ENCODE measurements at places on chromosomes 4 and X.

- DNase-seq: no peak
Measured at GRCh38 chr4:87069037-87069742, 134.4 kb downstream of the AFF1 start.

GRCh38 chr4:59240011-59240410 lies 1960.1 kb upstream of the ADGRL3 start:
- no peak for DNase-seq

- DNase-seq: no peak
Measured at GRCh38 chrX:107659768-107660167, 31.5 kb downstream of the PRPS1 start.

DNA sequence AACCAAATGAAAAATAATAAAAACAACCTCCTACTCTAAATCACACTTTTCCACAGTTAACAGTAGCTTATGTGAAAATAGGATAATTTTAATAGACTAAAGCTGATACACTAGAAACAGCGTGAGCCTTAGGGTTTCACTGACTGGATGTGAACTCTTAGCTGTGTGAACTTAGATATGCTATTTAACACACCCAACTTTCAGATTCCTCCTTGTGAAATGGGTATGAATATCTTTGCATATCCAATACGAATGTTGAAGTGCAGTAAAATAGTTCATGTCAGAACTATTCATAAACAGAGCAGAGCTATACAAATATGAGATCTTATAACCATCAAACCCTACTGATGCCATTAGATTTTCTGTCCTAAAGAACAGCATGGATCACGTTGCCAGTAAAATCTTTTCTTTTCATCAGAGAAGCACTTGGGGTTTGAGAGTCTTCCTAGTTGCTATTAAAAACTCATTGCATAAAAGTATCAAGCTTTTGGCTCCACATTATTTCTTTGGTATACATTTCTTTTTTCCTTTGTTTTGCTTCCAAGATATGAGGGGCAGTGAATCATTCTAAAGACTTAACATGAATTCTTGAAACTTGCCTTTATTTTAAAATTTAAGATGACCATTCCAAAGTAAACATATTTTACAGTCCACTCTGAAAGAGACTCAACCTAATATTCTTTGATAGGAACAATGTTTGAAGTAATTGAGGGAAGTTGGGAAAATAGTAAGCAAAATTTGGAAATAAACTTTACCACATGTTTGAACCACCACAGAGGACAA lies 102.4 kb downstream of the CPE start:
- no peak for DNase-seq

DNA sequence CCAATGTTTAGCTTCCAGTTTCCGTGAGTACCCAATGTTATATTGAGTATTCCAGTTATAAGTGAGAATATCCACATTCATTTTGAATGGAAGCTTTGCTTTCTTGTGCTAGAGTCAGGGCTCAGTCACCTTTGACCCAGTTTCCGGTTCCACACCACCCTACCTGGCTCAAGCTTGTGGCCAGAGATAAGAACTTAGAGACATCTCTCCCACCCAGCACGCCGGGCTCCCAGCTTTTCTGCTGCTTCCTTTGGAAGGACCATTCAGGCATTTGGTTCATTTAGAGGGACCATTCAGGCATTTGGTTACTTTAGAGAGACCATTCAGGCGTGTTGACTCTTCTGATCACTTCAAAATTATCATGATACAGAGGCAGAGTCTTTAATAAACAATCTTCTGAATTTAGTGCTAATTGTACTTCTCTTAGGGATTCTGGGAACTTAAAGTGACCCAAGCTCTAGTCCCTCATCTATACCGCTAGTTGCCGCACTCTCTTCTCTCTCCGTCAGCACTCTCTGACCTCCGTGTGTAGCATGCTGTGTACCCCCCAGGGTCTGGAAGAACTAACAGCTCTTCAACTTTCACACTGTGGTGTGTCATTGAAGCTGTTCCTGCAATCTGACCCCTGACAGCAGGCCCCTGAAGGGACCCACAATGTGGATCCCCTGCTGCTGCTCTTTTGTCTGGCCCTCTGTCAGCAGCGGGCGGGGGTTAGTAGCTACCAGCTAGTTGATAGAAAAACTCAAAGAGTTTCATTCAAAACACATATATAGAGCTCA lies 943.1 kb downstream of the ARAP2 start:
- no peak for DNase-seq

DNA sequence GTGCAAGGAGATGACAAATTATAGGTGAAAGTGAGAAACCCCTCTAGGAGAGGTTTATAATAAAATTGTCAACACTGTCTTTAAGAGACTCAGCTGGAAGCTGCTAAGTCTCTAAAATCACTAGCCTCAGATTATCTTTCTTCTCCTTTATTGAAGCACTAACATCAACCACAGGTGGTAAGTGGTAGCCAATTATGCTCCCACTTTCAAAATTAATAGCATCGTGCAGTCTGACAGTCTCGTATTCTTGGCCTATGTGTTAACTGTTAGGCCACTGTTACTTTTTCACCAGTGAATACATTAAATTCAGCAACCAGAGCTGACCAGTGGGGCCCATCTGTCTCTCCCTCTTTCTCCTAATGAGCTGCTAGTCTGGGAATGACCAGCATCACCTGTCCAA lies 674.1 kb downstream of the RAPGEF2 start:
- no peak for DNase-seq

GRCh38 chr4:182277377-182277776 lies 34.2 kb downstream of the TENM3 start:
- DNase-seq: no peak

DNA sequence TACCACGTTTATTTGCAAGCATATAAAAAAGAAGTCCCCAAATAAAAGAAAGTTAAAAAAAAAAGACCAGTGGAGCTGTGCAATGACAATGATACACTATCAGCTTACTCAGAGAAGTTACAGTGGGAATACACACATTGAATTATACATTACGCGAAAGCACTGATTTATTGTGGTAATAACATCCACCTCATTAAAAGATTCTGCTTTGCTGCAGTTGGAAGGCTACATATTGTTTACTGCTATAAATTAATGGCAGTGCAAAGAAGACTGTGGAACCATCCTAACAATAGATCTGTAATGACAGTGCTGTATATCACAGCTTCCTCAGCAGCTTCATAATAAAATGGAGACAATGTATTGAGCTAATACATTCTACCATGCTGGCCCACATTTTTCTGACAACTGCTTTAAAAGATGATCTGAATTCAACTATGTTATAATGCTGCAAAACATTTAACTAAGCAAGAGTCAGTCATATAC lies 142.5 kb upstream of the MAB21L2 start:
- DNase-seq: no peak

GRCh38 chr4:136687118-136687517 lies 845.2 kb downstream of the PCDH18 start:
- no peak for DNase-seq

DNA sequence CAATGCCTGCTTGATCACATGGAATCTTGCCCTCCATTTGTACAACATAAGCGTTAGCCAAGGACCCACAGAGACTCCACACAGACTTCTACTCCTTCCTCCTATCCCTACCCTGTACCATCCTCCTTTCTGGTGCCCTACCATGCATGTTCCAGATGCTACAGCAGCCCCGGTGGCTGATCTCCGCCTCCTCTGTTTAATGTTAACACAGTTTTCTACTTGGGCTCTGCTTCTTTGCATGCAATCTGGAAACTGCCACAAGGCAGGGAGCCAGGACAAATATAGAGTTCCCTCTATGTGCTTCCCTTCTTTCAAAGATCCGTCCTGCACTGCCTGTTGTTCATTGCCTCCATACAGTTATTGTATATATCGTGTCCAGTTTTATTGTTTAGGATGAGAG lies 368.6 kb upstream of the TENM3 start:
- no peak for DNase-seq

- DNase-seq: no peak
Measured at GRCh38 chr4:8651661-8652180, 59.2 kb downstream of the CPZ start.

GRCh38 chr4:1255151-1255550 lies 6.2 kb upstream of the CTBP1 start:
- no peak for DNase-seq

- no peak for DNase-seq
Measured at GRCh38 chr4:129342819-129343408, 247.0 kb downstream of the C4orf33 start.

DNA sequence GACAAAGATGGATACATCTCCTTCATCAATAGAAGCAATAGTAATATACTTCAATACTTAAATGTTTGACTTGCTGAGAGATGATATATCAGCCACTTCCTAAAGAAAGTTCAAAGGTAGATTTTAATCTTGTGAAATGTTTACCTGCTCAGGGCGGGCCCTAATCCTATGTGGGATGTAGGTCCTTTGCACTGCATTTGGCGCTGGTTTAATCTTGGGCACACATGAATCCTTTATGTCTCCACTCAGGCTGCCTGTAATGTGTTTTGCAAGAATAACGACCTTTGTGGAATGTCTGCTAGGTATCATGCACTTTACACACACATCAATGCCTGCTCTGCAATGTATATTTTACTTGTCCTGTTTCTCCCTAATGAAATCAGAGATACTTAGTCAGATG lies 368.7 kb downstream of the GBA3 start:
- DNase-seq: no peak

DNA sequence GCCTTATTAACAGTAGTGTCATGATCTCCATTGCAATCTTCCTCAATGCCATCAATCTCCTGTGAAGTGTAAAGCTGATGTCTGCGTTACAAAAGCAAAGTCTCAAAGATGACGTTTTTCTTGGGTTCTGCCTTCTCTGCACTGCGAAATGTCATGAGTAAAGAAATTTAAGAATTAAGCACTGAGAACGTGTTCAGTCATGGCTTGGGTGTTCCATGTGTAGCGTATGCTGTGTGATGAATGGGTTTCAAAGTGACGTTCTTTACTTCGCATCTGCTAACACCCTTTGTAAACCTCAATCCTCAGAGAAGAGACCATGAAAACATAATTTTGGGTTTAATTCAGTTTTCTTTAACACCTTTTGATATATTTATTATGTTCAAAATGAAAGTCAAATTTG lies 999 bp downstream of the NAP1L5 start:
- no peak for DNase-seq

DNA sequence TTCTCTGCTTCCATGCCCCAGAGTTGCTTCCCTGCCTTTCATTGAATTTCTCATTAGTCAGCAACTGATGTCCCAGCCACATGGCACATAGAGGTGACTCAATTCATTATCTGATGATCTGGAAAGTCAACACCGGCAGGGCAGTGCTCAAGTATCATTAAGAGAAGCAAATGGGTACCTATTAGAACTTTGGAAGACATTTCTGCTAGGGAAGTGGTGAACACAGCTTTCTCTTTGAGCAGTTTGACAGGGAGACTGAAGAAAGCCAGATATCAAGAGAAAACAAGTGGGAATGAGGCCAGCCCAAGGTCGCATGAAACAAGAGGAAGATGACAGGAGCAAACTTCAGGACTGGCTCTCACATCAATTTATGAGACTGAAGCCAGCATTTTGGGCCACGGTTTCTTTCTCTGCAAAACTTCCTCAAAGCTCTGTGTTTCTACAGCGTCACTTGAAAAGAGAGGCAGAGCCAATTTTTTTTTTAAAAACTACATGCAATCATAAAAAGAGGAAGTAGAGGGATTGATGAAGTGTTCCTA lies 108.3 kb upstream of the RPS6KA3 start:
- no peak for DNase-seq

DNA sequence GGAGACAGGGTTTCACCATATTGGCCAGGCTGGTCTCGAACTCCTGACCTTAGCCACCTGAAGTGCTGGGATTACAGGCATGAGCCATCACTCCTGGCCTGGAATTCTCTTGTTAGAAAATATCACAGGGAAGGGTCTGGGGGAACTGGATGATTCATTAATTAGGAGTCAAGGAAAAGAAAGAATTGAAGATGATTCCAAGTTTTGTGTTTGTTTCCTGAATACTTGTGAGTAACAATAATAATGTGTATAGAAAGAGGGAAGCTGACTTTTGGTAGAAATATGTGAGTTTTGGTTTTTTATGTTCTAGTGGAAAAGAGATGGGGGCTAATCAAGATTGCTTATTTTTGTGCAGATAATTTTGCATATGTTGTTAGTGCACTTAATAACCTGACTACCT lies 77.3 kb upstream of the CLNK start:
- no peak for DNase-seq

GRCh38 chr4:14180983-14181601 lies 553.6 kb upstream of the BOD1L1 start:
- no peak for DNase-seq

DNA sequence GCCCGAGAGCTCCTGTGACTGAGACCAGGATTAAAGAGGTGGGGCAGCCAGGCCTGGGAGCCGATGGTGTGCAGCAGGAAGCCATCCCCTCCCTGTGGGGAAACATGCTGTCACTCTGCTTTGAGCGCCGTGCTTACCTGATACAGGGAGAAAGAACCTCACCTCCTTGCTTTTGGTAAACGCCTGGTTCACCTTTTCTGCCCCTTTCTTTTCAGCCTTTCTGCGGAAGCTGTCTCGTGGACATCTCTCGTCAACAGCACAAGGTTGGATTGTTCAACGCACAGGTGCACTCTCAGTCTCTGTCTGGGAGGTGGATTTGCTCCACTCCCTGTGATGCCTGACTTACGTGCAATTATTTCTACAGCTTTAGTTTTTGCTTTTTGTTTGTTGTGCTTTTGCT lies 12.0 kb downstream of the ZFYVE28 start:
- no peak for DNase-seq

Measured in right renal cortex interstitium (tissue), 3 donors.